ENCODE measurements at places on chromosomes 13 and 19. TPM values are rescaled to one million over a fixed set of nuclear protein-coding genes. Genes with fewer than 3 reads are reported as not detected.

DNA sequence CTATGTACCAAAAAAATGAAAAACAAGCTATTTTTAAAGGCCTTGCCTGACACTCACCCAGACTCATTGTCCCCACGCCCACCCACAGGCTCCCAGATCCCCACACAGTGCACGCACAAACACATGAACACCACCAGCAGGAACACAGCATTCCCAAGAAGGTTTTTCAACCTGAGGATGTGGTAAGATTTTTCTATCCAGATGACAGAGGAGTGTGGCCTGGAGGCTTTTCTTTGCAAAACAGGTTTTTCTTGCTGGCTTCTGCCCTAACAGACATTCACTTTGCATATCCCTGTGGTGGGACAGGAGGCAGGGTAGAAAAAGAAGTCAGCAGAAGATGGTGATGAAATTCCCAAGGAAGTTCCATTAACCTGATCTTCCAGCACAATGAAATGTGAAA lies 97.8 kb downstream of the KLF12 start:
- no peak for DNase-seq

- DNase-seq: no peak
These were observed 44.8 kb upstream of the LDLR start for GRCh38 chr19:11044431-11044830.

GRCh38 chr19:12668932-12669269 lies 2.3 kb downstream of the WDR83 start:
- DNase-seq: peak; percentile 82

- DNase-seq: no peak
These were observed 25.5 kb downstream of the FGF21 start for GRCh38 chr19:48780631-48781391.

DNA sequence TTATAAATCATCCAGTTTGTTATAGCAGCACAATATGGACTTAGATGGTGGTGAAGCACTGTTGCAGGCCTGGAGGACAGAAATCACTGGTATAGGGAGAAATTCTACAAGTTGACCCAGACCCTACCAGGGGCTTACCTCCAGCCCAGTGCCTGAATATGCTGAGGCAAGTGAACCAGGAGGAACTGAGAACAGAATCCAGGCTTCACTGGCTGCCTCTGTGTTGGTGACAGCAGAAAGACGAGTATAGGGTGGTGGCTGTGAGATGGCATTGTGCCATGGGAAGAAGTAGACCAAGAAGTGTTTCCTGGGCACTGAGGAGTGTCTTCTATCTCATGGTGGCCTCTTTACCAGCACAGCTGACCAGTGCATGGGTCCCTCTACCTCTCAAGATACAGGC lies 15.9 kb upstream of the EID2 start:
- DNase-seq: no peak

DNA sequence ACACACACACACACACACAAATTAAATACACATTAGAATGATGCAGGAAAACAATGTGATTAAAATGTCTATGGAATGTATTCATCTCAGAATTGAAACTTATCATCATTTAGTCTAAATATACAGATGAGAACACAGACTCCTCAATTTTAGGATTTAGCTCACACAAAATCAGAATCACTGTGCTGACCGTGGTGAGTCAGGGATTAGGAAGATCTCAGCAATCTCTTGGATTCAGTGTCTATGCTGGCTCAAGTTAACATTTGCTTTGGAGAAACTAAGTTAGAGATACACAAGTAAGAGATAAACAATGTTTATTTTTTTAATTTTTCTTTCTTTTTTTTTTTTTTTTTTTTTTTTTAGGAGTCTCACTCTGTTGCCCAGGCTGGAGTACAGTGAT lies 323.6 kb downstream of the KLF12 start:
- DNase-seq: no peak

DNA sequence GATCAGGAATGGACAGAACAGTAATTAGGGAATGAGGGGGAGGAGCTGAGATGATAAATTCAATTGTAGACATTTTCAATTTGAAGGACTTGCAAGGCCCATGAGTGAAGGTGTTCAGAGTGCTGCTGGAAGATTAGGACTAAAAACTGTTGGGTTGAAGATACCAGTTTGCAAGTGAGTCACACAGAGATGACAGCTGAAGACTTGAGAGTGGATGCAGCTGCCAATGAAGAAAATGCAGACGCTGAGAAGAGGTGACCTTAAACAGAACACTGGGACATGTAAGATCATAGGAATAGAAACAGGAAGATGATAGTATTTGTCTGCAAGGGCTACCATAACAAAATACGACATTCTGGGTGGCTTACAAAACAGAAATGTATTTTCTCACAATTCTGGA lies 1716.5 kb upstream of the SLC10A2 start:
- peak; percentile 30 for DNase-seq

GRCh38 chr13:94063096-94063495 lies 416.4 kb downstream of the DCT start:
- DNase-seq: peak; percentile 74

Gene ZNF112
- total RNA-seq: 8.9 TPM
